ENCODE measurements at places on chromosomes 11 and 22.
A peak's percentile ranks its signal among the peaks of the same experiment; 100 is the strongest.

DNA sequence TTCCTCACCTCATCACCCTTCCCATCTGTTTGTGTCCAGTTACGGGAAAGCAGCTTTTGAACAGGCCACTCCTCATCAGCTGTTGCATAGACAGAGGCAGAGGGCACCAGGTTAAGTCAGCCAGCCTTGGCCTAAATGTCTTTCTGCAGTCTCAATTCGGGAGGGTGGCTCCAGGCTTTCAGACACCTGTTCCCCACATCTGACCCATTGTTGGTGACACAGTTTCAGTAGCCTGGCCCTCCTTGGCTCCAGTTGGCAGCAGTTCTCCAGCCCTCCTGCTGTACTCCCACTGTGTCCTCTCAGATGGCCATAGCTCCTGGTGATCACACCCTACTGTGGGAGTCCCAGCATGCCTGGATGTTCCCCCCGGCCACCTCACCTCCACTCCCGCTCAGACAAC is 70.8 kb upstream of the MYOD1 start:
- DNase-seq: no peak

GRCh38 chr11:59556115-59556916 is 45.0 kb downstream of the OR4D9 start:
- DNase-seq: peak; percentile 86

DNA sequence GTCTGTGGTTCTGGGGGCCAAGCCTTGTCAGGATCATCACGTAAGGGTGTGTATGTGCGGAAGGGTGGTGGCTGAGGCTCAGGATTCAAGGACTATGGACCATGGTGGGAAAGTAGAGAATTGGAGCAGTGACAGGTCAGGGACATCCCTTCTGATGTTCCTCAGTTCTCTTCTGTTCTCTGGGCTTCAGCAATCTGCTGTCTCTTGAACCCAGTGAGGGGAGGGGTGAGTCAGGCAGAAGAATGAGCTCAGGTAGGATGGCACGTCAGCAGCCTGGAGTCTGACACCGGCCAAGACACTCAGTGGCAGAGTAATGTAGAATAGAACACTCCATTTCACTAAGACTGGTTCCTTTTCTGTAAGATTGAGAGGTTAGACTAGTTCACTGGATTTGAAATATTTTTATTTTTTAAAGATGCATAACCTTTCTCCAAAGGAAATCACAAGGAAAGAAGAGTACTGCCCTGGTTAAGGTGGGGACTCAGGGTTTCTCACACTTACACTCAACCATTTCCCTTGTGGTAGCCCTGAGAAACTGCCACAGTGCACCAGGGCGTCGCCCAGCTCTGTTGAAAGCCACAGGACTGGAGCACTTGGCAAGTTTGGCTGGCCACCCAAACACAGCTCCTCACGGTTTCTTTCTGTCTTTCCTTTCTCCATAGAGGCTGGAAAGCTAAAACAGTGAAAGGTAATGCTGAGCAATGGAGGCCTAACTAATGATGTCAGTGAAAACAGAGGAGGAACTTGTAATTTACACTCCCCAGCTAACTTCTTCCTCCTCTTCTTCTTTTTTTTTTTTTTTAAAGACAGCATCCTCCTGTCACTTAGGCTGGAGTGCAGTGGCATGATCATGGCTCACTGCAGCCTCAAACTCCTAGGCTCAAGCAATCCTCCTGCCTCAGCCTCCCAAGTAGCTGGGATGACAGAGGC is 23.1 kb upstream of the MICAL2 start:
- DNase-seq: peak; percentile 44

- no peak for DNase-seq
Measured at GRCh38 chr22:23922921-23923320, 28.7 kb downstream of the MIF start.

DNA sequence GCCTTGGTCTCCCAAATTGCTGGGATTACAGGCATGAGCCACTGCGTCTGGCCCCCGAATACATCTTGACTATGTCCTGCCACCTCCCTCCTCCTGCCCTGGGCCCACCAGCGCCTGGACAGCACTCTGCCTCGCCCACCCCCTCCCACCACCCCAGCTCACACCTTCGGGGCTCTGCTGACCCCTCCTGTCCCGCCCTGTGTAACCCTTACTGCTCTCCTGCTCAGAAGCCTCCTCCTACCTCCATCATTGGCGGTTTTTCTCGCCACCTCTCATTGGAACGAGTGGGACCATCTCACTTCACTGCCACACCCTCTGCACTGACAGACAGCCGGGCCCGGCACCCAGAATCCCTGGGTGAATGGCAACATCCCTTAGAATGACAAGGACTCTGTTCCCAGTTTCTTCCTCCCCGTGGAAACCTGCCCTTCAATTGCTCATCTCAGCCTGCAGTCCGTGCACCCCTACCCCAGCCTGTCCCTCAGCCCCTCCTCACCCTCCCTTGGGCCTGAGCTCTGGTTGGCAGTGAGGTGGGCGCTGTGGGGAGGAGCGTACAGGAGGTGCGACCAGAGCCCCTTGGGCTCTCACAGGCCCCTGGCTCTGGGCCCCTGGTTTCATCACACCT is 32.2 kb downstream of the LRRC74B start:
- no peak for DNase-seq

- DNase-seq: no peak
Measured at GRCh38 chr11:96052921-96053651, 129.2 kb upstream of the MTMR2 start.

GRCh38 chr22:37162221-37163095 is 12.7 kb upstream of the IL2RB start:
- DNase-seq: no peak

All from right forelimb (tissue), 1 donor.